ENCODE measurements at places on chromosomes 7 and 10. TPM values are rescaled to one million over a fixed set of nuclear protein-coding genes. Genes with fewer than 3 reads are reported as not detected.

The AZGP1 gene
- not detected for total RNA-seq

The ZYX gene
- 30.9 TPM for total RNA-seq

DNA sequence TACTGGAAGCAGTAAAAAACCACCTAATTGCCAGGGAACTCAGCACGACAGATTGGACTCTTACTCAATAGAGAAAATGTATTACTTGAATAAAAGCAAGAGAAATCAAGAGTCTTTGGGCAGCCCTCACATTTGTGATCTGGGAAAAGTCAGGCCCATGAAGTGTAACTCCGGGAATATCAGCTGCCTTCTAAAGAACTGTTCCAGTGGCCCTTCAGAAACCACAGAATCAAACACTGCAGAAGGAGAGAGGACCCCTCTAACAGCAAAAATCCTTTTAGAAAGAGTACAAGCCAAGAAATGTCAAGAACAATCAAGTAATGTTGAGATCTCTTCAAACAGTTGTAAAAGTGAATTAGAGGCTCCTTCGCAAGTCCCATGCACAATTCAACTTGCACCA lies 540.0 kb upstream of the TEX47 start:
- no peak for DNase-seq

DNA sequence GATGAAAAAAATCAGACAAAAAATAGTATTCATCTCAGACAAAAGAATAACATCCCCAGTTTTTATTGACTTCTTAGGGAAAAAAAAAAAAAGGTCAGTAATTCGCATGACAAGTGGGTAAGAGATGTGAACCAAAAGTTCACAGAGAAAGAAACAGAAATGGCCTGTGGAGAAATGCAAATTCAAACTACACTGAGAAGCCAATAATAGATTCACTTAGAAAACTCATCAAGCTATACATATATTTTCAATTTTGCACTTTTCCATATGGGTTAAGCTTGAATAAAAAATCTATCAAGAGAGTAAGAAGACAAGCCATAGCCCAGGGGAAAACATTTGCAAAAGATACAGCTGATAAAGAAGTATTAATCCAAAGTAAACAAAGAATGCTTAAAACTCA lies 28.0 kb downstream of the HERC4 start:
- DNase-seq, result no peak

DNA sequence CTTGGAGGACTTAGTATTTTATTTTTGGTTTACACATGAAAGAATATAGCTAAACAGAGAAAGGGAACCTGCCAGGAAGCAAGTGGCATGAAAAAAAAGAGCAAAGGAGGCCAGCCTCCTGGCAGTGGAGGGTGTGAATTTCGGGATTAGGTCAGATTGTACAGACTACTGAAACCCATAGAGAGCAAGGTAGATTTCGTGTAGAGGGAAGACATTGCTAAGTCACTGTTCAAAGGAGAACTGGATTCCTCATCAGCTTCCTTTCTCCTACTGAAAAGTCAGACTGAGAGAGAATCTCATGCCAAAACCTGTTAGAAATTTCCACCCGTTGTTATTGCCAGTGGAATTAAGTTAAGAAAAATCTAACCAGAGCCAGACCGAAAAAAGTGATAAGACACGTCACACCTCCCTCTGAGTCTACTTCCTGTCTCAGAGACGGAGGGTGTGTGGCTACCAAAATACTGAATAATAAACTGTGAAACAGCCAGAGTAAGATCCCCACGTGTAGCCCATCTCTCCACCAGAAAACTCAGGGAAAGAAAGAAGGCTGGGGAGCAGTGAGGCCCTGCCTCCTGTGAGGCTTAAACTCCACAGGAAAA lies 118.8 kb downstream of the SKIDA1 start:
- no peak for DNase-seq

- no peak for DNase-seq
These were observed 130.0 kb downstream of the AUTS2 start for GRCh38 chr7:69728304-69728703.

- DNase-seq, result no peak
These were observed 92.9 kb upstream of the GNA12 start for GRCh38 chr7:2936891-2937580.

The FAM25A gene
- total RNA-seq, result 12.0 TPM
